ENCODE measurements at places on chromosomes 1 and 21. TPM values are rescaled to one million over a fixed set of nuclear protein-coding genes. Genes with fewer than 3 reads are reported as not detected.

- H3K27me3 ChIP-seq, result no peaks in the 10 kb centered on the region
- no peak overlapping the region for H3K4me3 ChIP-seq
- no peak overlapping the region for H3K27ac ChIP-seq
- DNase-seq, result no peak
- no peaks in the 10 kb centered on the region for H3K4me1 ChIP-seq
- H3K36me3 ChIP-seq, result no peaks in the 10 kb centered on the region
Observed at GRCh38 chr1:185742403-185742802, 8.2 kb downstream of the HMCN1 start.

GRCh38 chr21:28269173-28269572 is 723.5 kb downstream of the LTN1 start:
- H3K4me1 ChIP-seq, result no peaks in the 10 kb centered on the region
- no peaks in the 10 kb centered on the region for H3K27me3 ChIP-seq
- H3K36me3 ChIP-seq, result no peaks in the 10 kb centered on the region
- no peak overlapping the region for H3K4me3 ChIP-seq

DNA sequence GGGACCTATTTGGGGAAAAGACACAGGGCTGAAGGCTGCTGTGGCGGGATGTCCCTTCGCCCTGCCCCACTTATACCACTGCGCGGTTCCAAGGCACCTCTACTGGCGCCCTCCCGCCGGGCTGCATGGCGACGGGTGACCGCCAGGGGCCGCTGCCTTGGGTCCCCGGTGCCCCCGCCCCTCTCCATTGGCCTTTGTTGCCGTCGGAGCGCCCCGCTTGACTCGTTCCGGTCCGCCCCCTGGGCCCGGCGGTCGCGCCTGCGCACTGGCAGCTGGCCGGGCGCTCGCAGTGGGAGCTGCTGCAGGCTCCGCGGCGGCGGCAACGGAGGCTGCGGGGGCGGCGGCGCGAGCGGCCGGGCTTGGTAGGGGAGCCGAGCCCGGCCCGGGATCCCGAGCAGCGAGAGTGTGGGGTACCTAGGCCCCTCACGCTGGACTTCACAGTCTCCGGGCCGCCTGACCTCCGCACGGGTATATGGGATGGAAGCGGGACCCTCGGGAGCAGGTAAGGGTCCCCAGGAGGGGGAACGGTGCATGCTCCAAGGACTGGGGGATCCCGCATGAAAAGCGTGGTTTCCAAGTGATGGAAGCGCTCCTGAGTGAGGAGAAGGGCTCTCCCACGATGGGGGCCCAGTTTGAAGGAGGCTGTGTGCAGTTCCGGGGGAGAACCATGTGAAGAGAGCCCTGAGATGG is at the start of gene AGO1:
Gene AGO1 (plus strand): TSS at position 265 of the 690 bp plus-strand sequence. CDS start 213 bp downstream, at position 478.
- H3K27ac ChIP-seq, result peak within 1 kb of the TSS; percentile 88
- H3K36me3 ChIP-seq, result no peaks in the 10 kb centered on the region
- H3K4me3 ChIP-seq, result peak within 1 kb of the TSS; percentile 93
- peaks cover 31% of the 10 kb centered on the region for H3K4me1 ChIP-seq
- DNase-seq, result peak; percentile 94
- no peaks in the 10 kb centered on the region for H3K27me3 ChIP-seq

Gene DPH5
- total RNA-seq, result 31.2 TPM

Gene OR2AK2
- not detected for total RNA-seq
